ENCODE measurements at places on chromosomes 3 and 15.
A peak's percentile ranks its signal among the peaks of the same experiment; 100 is the strongest.

GRCh38 chr3:172648747-172649146, 62.1 kb downstream of the NCEH1 start:
- DNase-seq = no peak

GRCh38 chr3:4065085-4065484, 238.1 kb upstream of the SETMAR start:
- no peak for DNase-seq

DNA sequence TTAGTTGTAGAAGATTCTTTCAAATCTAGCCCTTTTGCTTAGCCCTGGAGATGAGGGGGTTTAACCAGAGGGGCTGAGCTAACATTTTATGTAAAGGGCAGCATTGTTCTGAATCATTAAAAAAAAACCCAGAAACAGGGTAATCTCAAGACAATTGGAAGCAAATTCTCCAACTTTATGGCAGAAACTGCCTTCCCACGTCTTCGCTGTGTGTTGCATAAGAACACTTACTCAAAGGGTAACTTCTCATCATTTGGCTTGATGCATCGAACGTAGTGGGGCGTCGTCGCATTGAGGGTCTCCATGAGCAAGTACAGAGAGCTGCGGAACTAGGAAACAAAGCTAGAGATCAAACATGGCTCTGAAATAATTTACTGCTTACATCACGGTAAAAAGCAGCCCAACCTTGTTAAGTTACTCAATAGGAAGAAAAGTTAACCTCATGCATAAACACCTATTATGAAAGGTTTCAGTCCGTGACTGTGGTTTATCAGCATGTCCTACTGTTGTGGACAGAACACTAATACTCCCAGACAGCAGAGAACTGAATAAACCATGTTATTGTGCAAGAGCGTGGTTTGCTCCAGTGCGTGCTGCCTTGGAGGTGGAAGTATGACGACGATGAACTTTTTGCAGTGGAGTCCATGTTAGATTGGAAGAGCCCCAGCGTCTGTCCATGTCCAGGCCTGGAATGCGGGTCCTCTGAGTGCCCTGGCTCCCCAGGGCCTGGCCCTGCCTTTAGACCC, 48.7 kb downstream of the MYO5C start:
- no peak for DNase-seq

DNA sequence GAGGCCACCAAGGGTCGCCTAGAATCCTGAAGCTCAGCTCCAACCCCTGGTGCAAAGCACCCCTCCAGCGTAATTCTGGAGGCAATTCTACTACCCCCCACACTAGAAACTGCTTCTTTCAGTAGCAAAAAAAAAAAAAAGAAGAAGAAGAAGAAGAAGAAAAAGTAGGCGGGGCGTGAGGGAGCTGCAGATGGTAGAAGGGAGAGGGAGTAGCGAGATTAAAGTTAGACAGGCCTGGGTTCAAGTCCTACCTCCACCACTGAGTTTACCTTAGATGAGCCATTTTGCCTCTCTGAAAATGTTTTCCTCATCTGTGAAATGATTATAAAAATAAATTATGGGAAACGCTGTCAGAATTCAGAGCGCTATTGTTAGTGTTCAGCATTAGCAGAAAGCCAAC, 913 bp downstream of the FAM174B start:
- DNase-seq = no peak

GRCh38 chr3:100516232-100516631, 23.8 kb downstream of the TMEM45A start:
- no peak for DNase-seq

- peak; percentile 39 for DNase-seq
Measured at GRCh38 chr3:17740721-17741141, 1.7 kb downstream of the TBC1D5 start.

- DNase-seq = no peak
Measured at GRCh38 chr3:64352639-64352992, 127.3 kb upstream of the PRICKLE2 start.

DNA sequence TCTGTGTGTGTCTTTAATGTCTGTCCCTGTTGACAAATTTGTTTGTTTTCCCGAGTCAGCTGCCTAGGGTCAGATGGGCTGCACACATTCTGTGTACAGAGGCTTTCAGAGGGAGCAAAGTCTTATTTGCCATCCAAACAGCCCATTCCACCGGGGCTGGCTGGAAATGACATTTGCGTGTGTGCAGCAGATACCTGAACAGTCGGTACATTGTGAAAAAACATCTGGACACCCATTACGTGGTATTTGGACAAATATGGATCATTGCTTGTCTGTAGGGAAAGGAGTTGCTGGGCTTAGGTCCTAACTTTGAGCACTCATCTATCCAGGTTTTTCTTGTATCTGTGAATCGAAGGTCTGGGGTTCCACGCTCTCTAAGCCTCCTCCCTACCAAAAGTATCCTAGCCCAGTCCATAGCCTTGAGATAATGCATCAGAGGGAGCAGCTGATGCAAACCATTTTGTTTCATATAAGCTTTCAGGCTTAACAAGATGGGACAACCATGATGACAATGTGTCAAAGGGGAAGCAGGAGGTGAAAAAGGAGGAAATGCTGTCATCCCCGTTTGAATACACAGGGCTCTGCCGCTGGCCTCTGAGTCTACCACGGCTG, 22.2 kb upstream of the CMTM8 start:
- no peak for DNase-seq

DNA sequence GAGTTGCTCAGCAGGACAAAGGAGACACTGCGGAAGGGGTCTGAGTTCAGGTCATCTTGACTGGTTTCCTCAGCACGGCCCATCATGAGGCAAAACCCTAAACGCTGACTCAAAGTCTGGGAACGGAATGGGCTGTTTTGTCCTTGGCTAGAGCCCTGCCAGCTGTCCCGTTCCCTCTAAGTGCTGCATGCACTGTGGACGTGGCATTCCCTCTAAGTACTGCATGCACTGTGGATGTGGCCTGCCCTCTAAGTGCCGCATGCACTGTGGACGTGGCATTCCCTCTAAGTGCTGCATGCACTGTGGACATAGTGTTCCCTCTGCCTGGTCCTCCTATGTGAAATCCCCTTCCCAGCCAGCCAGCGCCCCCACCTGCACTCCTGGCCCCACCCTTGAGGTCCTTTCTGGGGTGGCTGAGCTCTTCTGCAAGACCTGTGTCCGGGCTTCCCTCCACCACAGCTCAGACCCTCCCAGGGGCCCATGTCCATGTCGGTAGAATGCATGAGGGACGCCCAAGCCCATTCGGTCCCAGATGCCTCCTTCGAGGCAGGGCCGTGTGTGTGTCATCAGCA, 36.7 kb downstream of the TM2D3 start:
- DNase-seq = no peak

DNA sequence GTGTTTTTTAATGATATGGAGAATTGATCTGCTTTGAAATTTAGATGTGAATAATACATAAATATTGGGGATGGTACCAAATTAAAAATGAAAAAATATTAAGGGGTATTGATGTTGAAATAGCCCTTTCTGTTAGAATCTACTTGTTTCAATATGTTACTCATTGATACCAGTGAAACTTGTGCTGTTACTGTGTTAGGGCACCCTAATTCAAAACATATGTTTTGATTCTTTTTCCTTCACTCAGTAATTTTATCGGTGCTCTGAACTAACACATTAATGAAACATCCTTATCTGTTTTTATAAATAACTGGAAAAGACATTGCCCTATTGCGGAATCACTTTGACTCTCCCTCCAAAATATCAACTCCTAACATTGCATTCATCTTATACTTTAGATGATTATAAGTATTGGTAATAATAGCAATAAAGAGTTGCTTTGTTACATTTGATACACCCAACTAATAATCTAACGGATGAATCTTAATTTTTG, 52.0 kb upstream of the CCNB2 start:
- DNase-seq = no peak

DNA sequence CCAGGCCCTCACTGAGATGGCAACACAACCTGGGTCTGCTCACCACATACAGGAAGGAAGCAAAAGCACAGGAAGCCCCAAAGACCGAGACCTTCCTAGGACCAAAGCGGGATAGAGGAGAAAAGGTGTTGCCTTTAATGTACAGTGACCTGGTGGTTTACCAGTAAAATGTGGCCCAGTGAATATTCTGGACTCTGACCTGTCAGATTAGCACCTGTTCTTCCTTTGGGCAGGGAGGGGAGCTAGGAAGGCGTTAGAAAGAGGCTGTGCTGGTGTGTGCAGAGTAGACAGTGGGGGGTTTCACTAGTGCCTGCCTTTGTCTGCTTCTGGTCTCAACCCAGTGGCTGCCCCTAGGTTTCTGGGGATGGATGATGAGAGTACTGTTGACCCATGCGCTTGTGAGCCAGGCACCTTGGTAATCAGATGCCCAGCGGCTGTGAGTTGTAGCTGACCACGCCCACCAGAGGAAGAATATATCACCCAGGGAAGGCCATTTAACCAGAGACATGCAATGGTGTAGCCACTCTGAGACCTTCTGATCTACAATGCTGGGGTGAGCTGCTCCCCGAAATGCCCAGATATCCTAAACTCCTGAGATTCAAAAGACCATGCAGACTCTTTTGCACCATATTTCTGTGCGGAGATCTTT, 90.1 kb upstream of the NEO1 start:
- DNase-seq = no peak

DNA sequence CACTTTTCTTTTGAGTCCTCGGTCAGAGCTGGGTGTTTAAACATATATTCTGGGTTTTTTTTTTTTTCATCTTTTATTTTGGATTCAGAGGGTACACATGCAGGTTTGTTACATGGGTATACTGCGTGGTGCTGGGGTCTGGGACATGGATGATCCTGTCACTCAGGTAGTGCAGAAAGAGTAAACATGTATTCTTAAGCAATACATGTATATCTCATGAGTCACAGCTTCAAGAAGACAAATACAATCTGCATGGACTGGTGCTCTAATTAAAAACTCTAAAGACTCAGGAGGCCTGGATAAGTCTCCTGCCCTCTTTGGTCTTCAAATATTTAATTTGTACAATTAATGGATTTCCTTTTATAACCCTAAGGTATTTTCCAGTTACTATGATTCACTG, 50.6 kb upstream of the PHLDB2 start:
- DNase-seq = no peak

DNA sequence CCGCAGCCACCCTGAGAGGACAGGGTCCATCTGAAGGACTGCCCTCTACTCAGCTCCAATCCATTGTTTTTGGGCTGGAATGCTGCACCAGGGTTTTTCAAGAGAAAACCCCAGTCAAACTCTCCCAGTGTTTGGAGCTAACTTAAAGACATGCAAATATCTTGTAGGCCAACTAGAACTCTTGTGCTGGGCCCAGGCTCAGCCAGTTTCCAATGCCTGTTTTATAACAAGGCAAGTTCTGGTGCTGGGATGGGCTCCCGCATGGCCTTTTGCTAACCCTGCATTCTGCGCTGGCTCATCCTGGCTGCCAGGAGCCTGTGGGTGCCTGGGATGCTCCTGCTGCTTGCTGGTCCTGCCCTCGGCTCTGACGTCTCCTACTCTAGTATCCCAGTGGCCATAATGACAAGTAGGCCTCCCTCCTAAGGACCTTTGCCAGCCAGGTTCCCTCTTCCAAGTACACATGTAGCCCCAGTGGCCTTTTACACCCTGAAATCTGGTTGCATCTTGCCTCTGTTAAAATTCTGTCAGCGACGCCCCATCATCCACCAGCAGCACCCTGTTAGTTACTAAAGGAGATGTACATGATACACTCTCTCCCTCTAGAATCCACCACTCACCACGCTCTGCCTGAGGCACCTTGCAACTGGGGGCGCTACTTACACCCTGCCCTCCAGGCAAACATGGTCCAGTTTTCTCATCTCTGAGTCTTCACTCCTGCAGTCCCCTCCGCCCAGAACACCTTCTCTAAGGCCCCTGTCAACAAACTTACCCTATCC, 30.5 kb upstream of the RAB6B start:
- DNase-seq = no peak

- no peak for DNase-seq
Measured at GRCh38 chr15:79168922-79169456, 78.4 kb upstream of the RASGRF1 start.

- DNase-seq = no peak
Measured at GRCh38 chr3:11021611-11022011, 29.1 kb downstream of the SLC6A1 start.

Measured in NCI-H460 (cell line).